ENCODE measurements at places on chromosomes 16 and 17.

DNA sequence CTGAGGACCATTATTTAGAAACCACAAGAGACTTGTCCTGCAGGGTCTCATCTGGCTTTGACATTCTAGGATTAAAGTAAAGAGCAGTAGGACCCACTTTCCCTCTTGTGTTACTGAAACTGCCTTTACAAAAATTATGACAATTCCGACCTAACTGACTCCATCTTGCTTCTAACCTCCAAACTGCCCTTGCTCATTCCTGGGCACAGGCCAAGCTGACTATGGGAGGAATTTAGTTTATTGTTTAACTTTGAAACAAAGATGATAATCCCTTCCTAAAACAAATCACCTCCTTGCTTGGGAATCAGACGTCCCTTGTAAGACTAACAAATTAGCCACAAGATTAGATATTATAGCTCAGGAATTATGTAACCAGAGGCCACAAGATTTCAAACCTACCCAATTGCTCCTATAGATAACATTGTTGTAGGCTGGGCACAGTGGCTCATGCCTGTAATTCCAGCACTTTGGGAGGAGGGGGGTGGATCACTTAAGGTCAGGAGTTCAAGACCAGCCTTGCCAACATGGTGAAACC is 87.0 kb upstream of the FBXO47 start:
- no peak for DNase-seq

DNA sequence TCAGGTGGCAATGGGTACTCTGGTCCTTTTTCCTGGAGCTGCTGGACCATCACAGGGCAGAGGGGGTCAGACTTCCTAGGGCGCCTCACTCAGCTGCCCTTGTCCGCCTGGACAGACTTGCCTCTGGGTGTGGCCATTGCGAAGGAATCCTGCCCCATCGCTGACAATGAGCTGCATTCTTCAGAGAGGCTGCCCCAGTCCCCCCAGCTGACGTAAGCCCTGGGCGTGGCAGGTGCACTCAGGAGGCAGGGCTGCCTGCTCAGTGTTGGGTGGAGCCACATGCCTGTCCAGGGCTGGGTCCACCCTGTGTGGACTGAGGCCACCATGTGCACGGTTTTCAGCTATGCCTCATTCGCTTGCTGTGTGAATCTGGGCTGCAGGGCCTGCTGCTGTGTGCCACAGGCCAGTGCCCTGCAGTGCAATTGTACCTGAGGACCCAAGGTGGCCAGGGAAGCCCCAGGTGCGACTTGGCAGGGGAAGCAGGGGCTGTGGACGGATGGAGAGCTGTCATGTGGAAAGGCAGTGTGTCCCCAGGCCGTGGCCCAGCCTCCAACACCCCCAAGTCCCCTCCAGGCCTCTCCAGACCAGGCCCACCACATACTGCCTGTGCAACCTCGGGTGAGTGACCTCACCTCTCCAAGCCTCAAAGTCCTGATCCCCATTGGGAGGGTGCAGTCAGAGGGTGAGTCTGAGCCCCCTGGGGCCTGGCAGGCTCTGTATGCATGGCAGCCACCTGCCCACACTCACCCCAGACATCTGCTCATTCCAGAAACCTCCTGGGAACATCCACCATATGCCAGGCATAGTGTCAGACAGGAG is 14.0 kb upstream of the MPRIP start:
- DNase-seq: peak; percentile 95

DNA sequence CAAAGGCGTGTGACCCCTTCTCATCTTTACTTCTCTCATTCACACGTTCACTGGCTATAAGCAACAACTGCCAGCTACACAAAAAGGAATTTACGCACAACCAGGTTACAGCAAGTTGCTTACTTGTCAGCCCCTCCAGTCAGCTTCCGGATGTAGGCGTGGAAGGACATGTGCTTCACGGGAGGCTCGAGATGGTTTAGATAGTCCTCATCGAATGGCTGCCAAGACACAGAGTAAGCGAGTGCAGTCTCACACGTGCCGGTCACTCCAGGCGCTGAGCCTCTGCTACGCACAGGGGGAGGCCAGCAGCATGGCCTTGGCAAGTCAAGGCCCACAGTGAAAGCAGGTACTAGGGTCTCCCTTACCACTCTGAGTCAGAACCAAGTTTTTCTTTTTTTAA is 28.3 kb downstream of the NPLOC4 start:
- DNase-seq: no peak

DNA sequence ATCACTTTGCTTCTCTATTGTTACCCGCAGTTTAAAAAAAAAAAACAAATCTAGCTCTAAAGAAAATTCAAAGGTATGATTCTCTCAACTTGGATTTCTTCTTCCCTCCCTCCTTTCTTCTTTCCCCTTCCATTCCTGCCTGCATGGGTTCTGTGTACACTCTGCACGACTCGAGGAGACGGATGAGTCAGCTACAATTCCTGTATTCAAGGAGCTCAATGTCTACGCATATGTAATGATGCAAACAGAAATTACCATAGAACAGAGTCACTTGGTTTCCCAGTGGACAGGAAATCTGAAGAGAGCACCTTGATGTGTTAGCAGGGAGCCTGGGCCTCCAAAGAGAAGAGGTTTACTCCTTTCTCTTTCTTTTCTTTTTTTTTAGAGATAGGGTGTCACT is 92.3 kb downstream of the VPS53 start:
- no peak for DNase-seq

DNA sequence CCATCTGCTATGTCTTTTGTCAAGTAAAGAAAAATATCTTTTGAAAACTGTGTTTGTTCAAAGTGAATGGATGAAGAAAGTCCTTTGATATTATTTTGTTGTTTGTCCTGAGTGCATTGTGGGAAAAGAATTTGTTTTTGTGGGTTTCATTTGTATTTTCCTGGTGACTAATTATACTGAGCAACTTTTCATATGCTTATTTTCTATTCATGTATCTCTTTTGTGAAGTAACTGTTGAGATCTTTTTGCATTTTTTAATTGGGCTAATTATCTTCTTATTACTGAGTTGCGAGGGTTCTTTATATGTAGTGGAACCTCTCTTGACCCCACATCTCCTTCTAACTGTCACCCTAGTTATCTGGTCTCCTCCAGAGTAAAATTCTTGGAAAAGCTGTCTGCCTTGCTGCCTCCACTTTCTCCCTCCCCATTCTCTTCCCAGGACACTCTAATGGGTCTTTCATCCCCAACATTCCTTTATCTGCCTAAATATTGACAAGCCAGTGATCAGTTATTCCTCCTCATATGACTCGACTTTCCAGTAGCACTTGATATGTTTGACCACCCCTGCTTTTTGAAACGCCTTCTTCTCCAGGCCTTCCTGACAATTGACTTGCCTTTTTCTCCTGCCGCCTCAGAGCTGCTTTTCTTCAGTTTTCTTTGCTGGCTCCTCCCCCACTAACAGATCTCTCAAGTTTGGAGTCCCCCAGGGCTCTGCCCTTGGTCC is 117.6 kb upstream of the HAS3 start:
- no peak for DNase-seq

- DNase-seq: peak; percentile 71
Measured at GRCh38 chr16:51151961-51152663, 1.0 kb upstream of the SALL1 start.

GRCh38 chr17:40064971-40065768 is 2.4 kb downstream of the THRA start:
- no peak for DNase-seq

DNA sequence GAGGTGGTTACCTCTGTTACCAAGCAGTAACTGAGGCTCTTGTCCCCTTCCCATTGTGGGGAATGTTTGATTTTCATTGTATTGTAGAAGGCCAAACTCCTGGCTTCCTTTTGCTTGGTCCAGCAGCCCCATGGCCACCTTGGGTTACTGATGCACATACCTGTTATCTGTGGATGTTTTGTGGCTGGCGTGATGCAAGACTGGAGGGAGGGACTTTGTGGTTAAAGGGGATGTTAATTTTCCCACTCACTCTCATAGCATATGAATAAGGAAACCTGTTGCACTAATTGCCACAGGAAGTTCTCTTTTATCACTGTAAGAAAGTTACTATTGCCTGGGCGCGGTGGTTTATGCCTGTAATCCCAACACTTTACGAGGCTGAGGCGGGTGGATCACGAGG is 168.6 kb upstream of the HS3ST4 start:
- DNase-seq: no peak

GRCh38 chr16:19338335-19338734 is 52.8 kb downstream of the CLEC19A start:
- DNase-seq: peak; percentile 62

GRCh38 chr17:18182978-18183333 is 672 bp upstream of the ALKBH5 start:
- DNase-seq: peak; percentile 85

DNA sequence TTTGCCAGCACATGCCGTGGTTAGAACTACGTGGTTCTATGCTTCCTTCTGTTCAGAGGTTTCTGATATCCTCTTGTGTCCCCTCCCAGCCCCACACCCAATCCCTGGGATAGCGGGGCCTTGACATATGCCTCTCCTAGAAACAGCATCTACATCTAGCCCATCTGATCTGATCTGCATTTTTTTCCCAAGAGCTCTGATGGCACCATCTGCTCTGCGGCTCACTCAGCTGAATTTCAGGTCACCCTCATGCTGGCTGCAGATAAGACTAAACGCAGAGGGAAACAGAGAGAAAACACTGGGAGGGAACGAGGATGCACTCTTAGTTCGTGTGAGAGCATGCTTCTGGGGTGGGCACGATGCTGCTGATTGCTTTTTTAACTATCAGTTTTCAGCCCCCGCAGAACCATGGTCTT is 10.7 kb downstream of the WIPI1 start:
- no peak for DNase-seq

- no peak for DNase-seq
Measured at GRCh38 chr16:9378876-9379275, 287.4 kb downstream of the HAPSTR1 start.

Data from NCI-H146 (cell line).